ENCODE measurements at places on chromosomes 3 and 15.

DNA sequence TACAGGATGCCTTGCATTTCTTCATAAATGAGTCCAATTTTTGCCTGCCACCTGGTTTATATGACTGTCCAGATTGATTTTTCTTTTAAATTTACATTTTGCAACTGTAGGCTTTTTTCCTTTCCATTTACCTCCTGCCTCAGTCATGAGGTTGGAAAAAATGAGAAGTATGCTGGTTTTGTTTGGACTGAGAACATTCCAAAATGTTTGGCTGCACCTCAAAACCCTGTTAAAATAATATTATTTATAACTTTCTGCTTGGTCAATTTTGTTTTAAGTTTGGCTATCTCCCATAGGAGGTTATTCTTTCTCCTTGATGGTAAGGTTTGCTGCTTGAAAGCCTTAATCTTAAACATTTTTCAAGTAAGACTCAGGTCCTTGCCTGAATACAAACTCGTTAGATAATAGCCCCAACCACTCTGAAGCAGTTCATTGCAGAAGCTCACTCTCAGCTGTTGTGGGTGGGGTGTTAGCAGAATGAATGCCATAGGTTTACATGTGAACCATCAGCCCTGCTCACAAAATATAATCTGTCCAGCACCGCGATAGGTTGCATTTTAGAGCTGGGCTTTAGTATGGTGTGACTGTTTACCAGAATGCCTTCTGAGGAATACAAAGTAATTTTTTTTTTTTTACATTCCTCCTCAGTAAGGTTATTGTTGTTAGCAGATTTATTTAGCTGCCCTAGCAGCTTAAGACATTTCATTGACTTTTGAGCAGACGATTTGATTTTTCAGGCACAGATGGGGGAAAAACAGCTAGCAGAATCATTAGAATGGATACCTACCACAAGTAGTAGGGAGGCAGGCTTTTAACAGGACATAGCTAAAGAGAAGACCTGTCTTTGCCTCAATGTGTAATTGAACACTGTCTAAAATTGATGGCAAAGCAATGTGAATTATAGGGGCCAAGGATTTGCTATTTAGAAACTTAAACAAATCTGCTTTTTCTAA is 630.8 kb upstream of the KCNMB2 start:
- no peak for DNase-seq

DNA sequence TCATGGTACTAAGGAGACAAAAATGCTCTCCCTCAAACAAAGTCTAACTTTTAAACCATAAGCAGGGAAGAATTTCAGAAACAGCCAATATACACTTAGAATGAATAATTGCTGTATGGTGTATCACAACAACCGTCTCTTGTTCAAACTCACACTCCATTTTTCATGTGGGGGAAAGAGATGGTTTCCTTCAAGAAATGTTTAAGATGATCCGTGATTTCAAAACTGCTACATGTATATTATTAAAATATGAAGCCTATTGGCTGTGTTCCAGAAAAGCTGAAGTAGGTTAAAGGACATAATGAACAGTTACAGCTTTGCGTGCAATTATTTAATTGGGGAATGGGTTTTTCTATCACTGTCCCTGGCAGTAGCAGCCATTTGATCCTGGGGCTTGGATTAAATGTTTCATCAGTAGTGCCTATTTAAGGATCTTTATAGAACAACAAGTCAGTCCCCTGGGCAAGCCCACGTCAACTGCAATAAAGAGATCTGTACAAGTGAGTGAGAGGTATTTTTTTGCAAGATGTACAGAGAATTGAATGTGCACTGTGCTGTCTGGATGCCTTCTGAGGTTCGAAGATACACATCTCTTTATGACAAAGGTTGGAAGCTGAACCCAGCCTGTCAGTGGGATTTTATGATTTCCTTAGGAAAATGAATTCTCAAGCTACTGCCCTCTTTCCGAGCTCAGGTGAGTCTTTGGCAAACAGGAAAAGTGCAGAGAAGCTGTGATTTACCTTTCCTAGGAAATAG is 337.2 kb upstream of the RARB start:
- no peak for DNase-seq

- DNase-seq: peak; percentile 39
Observed at GRCh38 chr3:179421500-179421899, 29.8 kb downstream of the GNB4 start.

DNA sequence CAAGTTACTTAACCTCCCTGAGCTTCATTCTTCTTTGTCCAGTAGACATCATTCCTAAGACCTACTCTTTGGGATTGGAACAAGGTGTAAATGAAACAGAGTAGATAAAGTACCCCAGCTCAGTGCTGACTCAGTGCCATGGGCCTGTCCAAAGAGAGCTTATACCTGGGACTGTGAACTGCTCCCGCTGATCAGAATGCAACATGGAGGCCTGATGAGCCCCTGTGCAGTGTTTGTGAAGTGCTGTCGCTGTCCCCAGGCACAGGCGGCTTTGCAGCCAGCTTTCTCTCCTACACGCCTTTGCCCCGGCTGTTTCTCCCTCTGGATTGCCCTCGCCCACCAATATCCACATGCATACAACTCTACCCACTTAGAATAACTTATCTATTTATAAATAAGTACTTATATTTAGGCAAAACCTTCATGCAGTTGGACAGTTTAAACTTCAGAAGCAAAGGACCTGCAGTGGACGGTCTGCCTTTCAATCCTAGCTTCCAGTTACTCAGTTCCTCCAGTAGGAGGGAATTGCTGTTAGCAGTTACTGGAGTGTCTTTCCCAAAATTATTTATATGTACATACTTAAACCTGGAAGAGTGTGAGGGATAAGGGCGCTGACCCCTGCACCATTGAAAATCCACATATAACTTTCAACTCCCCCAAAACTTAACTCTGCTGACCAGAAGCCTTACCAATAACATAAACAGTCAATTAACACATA is 80.0 kb downstream of the CORO2B start:
- no peak for DNase-seq

Data from KBM-7 (cell line).